Fibroblast of mammary gland (primary cell): ENCODE measurements at places on chromosomes 13 and 19.

- DNase-seq = no peak
These were observed 53.2 kb downstream of the COMP start for GRCh38 chr19:18737954-18738351.

GRCh38 chr19:2194513-2195078 is 30.9 kb downstream of the DOT1L start:
- DNase-seq = no peak

GRCh38 chr13:77429320-77430142 is 102.6 kb upstream of the MYCBP2 start:
- DNase-seq = peak; percentile 64

GRCh38 chr19:39557811-39558623 is 18.1 kb upstream of the EID2 start:
- DNase-seq = no peak

DNA sequence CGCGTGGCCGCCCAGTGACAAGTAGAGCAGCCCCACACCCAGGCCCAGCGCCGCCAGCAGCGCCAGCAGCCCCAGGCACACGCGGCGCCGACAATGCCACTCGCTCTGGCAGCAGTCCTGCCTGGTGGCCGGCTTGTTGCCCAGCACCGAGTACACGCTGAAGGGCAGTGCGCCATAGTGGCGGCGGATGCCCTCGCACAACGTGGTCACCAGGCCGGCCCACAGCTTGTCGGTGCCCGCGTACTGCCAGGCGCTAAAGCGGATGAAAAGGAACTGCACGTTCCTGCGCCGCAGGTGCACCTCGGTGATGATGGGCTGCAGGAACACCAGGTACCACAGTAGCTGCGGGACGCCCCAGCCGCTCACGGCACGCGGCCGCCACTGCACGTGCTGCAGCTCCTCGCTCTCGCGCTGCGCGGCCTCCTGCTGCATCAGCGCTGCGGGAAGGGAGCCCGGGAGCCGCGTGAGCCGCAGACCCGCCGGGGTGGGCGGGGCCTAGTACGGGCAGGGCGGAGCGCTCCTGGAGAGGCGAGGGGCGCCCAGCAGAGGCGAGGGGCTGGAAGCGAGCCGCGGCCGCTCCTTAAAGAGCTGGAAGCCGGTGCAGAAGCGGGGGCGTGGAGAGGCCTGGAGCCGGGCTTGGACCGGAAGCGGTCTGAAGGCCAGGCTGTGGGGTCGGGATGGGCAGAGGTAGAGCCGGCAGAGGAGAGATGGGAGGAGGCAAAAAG is 7.3 kb downstream of the NKPD1 start:
- peak; percentile 56 for DNase-seq

DNA sequence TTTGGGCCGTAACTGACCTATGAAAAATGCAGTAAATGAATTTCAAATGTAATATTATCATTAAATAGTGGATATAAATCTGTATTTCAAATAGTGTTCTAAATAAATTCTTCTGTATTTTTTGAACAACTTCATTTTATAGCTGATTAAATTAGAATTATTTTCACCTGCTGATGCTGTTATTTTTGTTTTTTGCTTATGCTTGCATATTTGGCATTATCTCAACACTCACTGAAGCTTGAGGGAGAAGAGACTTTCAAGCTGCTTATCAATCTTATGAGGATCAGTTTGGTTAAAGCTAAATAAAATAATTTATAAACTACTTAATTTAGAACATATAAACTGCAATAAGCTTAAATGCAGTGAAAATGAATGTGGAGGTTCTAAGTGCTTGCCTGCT is 251.3 kb upstream of the PCDH9 start:
- no peak for DNase-seq

DNA sequence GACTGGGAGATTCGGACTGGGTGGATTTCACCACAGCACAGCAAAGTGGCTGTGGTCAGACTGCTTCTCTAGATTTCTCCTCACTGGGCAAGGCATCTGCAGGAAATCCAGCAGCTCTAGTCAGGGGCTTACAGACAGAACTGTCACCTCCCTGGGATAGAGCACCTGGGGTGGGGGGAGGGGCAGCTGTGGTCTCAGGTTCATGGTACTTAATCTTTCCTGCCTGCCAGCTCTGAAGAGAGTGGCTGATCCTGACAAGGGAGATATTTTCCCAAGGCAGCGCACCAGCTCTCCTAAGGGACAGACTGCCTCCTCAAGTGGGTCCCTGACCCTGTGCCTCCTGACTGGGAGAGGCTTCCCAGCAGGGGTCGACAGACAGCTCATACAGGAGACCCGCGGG is 212.8 kb upstream of the KLF12 start:
- DNase-seq = no peak

DNA sequence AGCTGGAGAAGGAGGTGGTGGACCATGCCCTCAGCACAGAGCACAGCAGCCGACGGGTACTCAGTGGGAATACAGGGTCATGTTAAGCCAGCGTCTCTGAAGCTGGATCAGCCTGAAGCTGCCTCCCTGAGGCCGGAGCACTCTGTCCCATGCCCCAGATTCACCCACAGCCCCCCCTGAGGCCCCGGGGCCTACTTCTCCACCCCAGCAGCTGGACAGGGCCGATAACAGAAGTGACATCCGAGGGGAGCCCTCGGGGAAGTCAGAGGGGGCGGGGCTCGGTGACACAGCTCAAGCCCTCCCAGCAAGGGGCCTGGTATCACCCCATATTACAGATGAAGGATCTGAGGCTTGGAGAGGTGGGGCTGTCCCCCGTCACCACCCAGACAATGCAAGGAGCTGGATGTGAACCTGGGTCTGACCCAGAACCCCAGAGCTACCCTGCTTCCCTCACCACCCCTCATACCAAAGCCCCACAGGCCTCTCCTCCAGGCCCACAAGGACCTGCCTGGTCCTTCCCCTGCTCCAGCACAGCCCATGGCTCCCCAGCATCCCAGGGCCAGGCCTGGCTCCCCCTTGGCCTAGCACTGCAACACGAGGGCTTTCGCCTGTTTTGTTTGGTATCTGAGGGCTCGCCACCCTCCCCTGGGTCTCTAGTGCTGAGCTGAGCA is 5.7 kb downstream of the R3HDM4 start:
- no peak for DNase-seq

- no peak for DNase-seq
These were observed 47.4 kb downstream of the STOML3 start for GRCh38 chr13:38943231-38943630.

GRCh38 chr19:4277191-4277696 is 1.8 kb upstream of the SHD start:
- DNase-seq = no peak

GRCh38 chr13:80603351-80603750 is 262.4 kb upstream of the SPRY2 start:
- peak; percentile 51 for DNase-seq

- DNase-seq = no peak
These were observed 554.6 kb downstream of the RFC3 start for GRCh38 chr13:34372581-34372980.

DNA sequence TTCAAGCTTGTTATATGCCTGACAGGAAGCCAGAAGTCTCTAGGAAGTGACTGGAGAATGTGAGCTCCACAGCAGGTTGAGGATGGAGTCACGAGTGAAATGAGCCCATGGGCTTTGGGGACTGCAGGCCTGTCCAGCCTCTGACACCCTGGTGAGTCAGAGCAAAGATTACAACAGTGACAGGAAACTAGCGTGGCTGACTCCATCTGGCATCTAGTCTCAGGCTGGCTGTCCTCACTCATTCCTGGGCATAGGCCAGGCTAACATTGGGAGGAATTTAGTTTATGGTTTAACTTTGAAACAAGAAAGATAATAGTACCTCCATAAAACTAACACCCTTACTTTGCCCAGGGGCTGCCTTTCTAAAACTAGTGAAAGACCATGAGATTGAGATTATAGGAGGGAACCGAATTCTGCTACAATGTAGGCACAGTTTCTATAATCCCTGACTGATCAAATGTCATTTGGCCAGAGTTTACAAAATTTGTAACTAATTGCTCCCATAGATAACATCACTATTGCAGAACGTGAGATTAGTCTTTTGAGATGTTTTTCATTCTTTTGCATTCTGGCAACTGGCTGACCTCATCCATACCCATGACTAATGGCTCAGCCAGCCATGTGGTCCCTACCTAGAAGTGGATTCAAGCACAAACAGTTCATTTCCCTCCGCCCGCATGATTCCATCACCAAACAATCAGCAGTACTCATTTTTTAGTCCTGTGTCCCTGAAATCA is 28.4 kb downstream of the PSG1 start:
- peak; percentile 95 for DNase-seq

DNA sequence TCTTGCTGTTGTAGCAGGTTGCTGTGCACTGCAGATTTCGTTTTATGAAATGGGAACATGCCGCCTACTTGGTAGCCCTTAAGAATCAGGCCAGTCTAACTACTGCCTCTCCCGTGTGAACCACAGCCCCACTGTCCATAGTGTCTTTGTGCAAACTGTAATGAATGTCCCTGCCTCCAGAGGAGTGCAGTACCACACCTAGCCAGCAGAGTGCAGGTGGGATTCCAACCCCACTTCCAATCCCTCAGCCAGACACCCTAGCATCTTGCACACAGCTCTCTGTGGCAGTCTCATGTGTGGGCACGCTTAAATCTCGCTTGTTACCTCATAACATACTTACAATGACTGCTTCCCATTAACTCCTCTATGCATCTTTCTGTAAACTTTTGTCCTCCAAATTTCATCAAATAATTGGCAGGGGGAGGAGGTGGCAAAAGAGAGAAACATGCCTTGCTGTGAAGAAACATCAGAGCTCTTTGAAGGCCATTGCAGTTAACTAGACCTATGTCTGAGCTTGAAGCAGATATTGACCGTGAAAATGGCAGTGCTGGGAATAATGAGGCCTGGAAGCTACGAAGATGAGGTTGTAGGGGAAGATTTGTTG is 47.2 kb downstream of the ZAR1L start:
- DNase-seq = no peak

- no peak for DNase-seq
These were observed 46.5 kb downstream of the ZNF823 start for GRCh38 chr19:11692127-11692790.

- DNase-seq = no peak
These were observed 13.9 kb upstream of the MADCAM1 start for GRCh38 chr19:482186-483041.

DNA sequence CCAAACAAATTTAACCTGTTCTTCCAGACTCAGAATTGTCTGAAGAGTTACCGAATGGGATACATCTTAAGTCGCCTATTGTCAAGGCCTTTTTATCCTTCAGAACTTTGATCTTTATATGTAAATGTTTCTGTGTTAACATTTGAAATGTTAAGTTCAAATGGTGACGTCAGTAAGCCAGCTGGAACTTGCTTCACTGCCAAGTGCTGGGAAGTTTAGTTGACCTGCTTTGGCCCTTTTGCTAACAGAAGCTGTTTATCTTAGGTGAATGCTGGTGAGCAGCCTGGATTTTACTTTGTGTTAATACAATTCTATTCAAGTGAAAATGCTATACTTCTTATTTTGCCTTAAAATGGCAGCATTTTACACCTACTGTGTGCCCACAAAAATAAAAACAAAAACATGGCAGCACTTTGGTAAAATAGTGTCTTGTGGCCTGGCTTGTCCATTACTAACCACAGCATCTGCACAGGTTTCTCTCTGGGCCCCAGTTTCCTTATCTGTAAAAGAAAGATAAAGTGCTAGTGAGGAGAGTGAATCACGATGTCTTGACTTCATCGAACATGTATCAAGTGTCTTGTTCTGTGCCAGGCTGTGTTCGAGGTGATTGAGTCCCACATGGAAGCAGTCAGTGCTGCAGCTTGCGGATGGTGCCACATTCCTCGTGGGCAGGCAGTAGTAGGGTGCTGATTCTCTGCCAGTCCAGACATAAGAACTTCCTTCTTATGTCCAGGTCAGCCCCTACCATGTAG is 2.2 kb downstream of the NAXD start:
- DNase-seq = peak; percentile 91

DNA sequence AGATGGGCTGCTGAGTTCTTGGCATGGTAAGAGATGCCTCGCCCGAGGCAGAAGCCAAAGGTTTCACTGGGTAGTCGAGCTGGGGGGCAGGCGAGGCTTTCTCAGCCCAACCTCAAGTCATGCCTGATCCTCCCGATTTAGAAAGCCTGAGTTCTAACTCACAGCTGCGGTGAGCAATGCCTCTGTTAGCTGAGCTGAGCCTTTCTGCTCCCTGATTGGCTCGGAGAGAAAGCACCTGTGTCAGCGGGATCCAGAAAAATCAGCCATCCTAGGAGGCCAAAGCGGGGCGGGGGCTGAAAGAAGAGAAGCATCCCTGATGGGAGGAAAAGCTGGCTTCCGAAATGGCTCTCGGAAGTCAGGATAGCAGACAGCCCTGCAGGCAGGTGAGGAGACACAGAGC is 44.7 kb downstream of the CACNA1A start:
- DNase-seq = no peak

GRCh38 chr19:2352121-2352520 is 7.9 kb upstream of the TMPRSS9 start:
- DNase-seq = no peak

- DNase-seq = no peak
These were observed 70.3 kb downstream of the MBD3L1 start for GRCh38 chr19:8902520-8902919.

GRCh38 chr19:14686411-14686810 is 3.4 kb upstream of the ZNF333 start:
- peak; percentile 25 for DNase-seq

DNA sequence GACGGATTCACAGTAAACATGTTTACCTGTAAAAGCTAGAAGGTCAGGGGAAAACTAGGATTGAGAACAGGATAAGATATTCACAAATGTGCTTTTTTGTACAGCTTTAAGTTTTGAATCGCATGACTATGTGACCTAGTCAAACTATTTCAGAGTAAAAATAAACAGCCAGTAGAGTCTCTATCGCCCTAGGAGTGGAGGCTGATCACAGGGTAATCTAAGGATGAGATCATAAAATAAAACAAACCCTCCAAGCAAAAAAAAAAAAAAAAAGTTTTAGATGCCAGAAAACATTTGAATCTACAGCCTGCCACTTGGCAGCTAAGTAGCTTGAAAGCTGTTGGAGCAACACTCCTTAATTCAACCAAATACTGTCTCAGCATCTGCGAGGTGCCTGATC is 26.8 kb downstream of the ZNF350 start:
- DNase-seq = no peak

- DNase-seq = peak; percentile 73
These were observed 18.8 kb downstream of the CYTH2 start for GRCh38 chr19:48487948-48488347.

- no peak for DNase-seq
These were observed 71.7 kb upstream of the CSNK1A1L start for GRCh38 chr13:37177125-37177524.
